ENCODE measurements at places on chromosomes 4 and X.

DNA sequence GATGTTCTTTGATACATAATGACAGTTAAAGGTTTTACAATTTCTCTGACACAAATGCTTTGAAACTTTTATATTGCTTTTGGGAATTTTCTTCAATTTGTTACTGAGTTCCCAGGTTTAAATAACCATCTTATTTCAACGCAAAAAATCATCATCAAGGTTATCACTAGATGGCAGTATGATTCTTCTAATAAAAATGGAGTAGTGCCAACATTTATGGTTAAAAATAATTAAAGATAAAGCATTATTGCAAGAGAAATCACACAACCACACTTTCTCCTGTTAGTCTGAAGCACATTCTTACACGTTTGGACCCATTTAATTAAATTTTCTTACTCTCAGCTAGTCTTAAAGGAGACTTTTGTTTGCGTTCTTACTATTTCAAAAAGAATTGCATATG, 611.3 kb upstream of the CPXCR1 start:
- DNase-seq: no peak

GRCh38 chr4:24702281-24702680, 93.1 kb upstream of the SOD3 start:
- no peak for DNase-seq

GRCh38 chr4:104743215-104743653, 248.5 kb upstream of the CXXC4 start:
- DNase-seq: no peak

DNA sequence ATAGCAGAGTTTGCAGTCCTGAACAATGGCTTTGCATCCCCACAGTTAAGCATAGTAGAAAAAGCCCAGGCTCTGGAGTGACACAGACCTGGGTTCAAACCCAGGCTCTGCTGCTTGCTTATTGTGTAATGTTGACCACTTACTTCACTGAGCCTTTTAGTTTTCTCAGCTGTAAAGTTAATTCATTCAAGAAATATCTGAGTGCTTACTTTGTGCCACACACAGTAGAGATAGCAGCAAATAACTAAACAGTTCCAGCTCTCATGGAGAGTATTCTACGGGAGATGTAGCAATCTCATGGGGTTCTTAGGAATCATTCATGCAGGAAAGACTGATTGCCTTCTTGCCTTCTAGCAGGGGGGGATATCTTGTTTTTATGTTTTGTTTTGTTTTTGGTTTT, 63.2 kb downstream of the SLC9A6 start:
- DNase-seq: no peak

GRCh38 chrX:144849141-144849540, 398.2 kb upstream of the SPANXN1 start:
- no peak for DNase-seq

GRCh38 chrX:12672367-12673106, 118.7 kb upstream of the PRPS2 start:
- no peak for DNase-seq

- no peak for DNase-seq
Observed at GRCh38 chr4:142016031-142016430, 379.6 kb downstream of the IL15 start.

DNA sequence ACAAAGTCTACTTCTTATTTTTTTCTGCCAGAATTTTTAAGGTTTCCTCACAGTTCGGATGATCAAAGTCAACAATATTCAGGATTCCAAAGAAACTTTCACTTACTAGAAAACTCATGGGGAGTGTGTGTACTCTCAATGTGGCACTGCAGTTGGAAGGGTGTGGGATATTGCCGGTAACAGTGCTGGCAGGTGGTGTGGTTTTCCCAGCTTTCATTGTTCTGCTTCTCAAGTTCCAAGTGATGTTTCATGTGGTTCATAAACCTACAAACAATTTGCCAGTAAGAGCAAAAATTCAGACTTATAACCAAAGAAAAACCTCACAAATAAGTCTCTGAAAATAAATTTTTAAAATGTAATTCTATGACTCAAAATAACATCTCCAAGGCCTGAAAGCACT, 39.8 kb downstream of the ZNF280C start:
- DNase-seq: no peak

DNA sequence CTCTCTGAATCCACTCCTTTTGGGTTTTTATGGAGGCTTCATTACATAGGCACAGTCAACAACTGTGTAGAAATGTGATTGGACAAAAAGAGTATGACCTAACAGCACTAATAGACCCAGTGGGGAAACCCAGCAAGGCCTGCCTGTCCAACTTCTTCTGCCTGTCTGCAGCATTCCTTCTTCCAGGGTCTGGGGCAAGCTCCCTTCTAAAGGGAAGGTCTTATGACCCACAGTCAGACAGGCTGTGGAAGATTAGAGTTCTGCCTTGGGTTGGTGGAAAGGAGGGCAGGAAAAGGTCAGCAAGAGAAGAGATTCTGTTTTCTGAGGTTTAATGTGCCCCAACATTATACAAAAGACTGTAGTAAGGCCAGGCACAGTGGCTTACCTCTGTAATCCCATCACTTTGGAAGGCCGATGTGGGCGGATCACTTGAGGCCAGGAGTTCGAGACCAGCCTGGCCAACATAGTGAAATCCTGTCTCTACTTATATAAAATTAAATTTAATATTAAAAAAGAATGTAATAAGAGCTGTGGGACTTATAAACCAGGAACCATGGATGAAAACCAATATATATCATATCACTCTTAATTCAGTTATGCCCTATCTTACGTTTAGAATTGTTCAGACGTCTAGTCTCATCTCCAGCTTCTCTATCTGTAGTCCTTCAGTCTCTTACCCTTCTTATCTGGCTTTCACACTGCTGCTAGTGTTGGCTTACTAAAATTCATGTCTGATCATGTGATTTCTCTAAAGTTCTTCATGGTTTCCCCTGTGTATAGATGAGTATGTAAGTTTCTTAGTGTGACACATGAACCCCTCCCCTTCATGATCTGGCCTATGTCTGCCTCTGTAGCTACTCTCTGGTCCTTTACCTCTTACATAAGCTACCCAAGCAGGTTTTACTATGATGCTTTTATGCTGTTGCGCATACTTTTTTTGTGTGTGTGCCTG, 6.2 kb downstream of the CLCN3 start:
- DNase-seq: no peak

- DNase-seq: no peak
Observed at GRCh38 chrX:134444681-134445080, 15.3 kb upstream of the HPRT1 start.

DNA sequence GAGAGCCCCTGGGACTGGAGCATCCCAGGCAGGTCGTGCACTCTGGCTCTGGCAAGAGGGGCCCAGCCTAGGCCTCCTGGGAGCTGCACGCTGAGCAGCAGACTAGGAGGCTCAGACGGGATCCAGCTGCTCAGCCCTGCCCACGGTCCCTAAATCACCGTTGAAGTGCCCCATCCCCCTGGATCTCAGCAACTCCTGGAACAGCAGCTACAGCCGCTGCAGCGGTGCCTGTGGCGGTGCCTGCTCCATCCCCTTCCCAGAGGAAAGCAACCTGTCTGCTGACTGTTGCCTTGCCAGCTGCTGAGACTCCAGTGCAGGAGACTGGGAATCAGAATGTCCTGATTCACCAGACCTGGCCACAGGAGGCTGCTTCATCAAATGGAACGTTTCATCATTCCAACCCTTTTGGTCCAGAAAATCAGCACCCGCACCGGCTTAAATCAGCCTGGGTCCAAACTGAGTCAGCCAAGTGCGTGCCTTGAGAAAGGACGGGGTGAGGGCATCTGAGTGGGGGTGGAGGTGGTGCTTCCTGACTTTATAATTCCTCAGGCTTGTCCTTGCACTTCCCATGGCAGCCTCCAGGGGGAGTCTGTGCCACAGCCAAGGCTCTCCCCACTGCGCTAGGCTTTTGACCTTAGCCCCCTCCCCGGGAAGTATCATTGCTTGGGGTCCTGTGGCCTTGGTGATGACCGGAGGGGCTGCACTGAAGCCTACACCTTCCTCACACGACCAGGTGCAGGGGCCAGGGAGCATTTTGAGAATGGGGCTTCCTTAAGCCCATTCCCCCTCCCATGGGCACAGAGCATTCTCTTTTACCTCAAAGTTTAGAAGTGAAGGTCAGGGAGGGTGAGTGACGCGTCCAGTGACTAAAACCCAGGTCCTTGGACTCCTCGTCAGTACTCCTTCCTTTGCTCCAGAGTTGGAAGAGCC, 6.5 kb downstream of the ZNF185 start:
- no peak for DNase-seq

GRCh38 chrX:131942034-131942433, 81.1 kb upstream of the STK26 start:
- DNase-seq: no peak

GRCh38 chrX:19627533-19627932, 112.2 kb upstream of the MAP3K15 start:
- DNase-seq: no peak

DNA sequence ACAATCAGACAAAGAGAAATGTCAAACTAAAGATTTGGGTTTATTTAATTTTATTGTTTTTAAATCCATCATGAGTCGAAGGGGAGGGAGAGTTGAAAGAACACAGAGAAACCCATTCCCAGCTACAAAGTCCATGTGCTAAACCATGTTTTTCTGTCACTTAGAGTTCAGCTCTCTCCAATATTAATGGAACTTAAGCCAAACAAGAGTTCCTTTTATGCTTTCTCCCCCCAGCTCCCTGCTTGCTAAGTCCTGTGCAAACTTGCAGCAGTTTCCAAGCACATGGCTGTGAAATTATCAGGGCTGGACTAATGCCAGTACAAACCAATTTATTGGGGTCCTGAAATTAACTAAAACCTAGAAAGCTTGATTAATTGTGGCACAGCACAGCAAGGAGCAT, 9.7 kb upstream of the CHRDL1 start:
- no peak for DNase-seq

DNA sequence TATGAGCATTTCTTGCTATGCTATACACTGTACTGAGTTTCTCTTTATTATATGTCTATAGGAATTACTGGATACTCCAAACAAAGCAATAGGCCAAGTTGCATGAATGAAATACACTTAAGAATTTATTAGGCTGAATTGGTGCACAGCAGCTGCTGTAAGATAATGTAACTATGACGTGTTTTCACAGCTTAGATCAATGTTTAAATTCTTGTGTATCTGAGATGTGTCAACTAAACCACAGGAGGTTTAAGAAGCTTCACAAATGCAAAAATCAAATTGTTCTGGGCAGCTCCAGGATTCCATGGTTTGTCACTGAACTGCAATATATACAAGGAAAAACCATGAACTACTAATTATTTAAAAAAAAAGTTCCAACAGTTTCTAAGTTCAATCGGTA, 156.7 kb downstream of the MAPK10 start:
- DNase-seq: no peak

DNA sequence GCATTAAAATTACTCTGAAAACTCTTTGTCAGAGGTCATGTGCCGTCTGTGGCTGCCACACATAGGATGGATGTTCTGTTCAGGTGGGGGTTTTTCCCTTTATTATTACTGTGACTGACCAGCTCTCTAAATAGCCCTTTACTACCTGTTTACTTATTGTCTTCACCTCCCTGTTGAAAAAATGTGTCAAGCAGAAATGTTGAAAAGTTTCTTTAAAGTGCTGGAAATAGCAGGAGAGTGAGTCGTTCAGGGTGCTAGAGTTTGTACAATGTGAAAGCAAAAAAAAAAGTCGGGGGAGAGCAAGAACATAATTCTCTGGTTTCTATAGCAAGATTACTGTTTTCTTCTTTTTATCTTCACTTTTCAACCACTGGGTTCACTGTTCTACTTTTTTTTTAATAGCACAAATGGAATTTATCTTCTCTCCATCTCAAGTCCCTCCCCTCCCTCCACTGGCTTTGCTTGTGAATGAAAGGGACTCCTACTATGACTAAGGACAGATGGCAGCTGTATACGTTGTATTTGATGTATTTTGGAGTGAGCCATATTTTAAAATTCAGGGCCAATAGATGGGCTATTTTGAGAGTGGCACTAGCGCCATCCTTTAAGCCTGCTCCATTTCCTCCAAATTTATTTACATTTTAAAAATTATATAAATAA, 33.3 kb downstream of the ARX start:
- DNase-seq: no peak

- DNase-seq: no peak
Observed at GRCh38 chr4:3768842-3769641, 2.9 kb downstream of the ADRA2C start.

DNA sequence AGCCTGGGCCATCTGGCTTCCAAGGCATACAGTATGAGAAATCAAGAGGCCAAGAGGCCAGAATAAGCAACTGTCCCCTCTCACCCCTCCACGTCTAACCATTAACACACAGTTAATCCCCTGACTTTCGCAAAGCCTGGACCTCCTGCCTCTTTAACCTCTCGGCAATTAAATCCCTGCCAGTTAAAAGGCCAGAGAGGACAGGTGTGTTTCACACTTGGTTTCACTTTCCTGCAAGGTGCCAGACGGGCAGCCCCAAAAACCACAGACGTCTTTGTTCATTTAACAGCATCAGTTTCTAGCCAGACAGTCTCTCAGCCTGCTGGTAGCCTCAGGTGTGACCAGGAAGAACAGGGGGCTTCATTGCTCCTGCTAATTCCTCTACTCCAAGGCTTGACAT, 91.1 kb upstream of the KIT start:
- DNase-seq: no peak

DNA sequence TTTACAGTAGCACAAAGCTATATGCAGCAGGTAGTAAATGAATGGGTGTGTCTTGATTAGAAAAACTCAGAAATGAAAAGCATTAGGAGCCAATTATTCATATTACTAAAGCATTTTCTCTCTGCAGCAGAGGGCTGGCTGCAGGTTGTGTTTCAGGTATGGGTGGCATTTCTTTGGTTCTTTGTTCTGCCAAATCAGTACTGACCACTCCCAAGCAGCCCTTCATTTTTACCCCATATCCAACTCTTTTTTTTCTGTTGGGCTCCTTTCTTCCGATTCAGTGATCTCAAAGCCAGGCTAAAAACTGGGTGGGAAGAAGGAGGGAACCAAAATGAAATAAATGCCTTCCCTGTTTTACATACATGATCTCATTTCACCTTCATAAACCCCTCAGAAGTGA, 162.3 kb downstream of the SPRY1 start:
- DNase-seq: no peak

GRCh38 chr4:25104591-25104990, 55.7 kb downstream of the SEPSECS start:
- no peak for DNase-seq

DNA sequence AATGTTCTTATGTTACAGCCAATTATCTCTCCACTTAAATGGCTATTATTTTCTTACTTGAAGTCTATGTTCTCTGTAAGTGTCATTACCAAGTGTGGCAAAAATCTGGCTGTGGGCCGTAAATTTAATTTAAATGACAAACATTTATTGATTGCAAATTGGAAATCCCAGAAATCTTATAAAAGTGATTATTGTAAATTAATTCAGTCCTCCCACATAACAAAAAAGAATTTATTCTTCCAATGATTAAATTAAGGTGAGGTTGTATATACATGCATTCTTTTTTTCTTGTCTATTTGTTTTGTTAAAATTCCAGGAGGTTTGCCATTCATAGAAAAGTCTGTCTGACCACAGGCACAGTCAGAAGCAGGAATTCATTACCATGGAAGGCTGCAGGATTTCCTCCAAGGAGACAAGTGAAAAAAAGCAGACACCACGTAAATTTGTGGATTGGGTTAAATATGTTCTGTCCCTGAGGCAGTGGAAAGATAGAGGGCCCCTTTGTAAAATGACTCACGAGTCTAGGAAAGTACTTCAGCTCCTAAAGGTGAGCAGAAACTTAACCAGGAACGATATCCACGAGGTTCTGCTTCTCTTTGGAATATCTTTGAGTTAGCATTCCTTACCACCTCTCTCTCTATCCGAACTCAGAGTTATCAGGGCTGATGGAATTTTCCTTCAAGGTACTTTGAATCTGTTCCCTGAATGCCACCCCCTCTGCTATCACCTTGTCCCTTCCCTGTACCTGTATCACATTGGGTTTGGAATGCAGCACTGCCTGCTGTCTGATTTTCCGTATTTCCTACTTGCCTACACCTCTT, 10.7 kb downstream of the PPARGC1A start:
- no peak for DNase-seq

Measured in central memory CD8-positive, alpha-beta T cell (primary cell).